Umbilical cord (tissue), 2 donors: ENCODE measurements at places on chromosomes 12 and 14. TPM values are rescaled to one million over a fixed set of nuclear protein-coding genes. Genes with fewer than 3 reads are reported as not detected.

DNA sequence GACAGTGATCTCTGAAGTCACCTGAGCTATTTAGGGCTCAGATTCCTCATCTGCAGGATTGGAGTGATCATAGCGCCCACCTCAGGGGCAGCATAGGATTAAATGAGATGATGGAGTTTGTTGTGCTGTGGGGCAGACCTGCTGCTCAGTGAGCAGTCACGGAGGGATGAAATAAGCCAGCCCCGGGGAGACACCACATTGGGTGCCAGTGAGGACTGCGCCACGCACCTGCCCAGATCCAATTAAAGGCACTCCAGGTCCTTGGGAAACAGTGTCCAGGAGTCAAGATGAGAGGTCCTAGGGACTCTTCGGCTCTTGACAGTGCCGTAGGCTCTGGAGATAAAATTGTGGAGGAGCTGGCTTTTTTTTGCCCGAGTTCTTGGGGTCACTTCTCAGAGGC lies 166.2 kb downstream of the ADGRD1 start:
- no peak for DNase-seq

GRCh38 chr14:77007975-77008421 lies 20.5 kb downstream of the IRF2BPL start:
- DNase-seq: peak; percentile 76

DNA sequence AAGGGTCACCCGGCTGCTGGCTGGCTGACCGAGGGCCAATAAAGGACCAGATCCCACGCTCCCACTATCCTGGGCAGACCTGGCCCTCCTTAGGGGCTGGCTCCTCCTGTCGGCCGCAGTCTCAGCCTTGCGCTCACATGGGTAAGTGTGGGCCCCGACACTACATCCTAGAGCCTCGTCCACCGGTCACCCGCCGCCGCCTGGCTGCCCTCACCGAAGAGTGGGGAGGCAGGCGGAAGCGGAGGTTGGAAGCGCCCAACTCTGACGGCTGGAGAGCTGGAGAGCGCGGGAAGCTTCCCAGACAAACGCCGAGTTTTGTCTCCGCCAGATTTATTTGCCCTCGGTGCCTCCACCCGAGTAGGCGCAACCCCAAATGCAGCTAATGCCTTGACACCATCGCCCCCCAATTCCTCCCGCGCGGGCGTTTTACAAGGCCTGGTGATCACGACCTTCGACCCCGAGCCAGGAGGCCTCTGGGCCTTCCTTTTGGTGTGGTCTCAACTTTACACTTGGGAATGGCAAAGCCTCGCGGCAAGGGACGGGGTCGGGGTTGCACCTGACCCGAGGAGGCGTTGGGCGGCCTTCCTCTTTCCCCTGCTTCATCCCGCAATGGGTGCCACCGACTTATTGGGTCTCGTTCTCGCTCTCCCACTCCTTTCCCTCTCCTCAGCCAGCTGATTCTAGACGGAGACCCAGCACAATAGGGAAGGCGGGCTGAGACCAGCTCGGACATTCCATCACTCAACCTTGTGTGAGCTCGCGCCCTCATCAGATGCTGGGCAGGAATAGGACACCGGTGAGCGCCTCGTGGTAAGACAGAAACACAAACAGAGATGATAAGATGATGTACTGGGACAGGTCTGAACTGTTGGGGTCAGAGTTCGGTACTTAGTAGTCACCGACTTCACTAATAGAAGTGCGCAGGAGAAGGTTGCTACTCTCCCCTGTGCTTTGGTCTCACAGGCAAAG lies 78.3 kb upstream of the ANO4 start:
- DNase-seq: no peak

DNA sequence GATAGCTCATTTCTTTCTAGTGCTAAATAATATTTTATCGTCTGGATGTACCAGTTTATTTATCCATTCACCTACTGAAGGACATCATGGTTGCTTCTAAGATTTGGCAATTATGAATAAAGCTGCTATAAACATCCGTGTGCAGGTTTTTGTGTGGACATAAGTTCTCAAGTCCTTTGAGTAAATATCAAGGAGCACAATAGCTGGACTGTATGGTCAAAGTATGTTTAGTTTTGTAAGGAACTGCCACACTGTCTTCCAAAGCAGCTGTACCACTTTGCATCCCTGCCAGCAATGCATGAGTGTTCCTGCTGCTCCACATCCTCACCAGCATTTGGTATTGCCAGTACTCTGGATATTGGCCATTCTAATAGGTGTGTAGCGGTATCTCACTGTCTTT lies 447.4 kb downstream of the MED13L start:
- DNase-seq: no peak

DNA sequence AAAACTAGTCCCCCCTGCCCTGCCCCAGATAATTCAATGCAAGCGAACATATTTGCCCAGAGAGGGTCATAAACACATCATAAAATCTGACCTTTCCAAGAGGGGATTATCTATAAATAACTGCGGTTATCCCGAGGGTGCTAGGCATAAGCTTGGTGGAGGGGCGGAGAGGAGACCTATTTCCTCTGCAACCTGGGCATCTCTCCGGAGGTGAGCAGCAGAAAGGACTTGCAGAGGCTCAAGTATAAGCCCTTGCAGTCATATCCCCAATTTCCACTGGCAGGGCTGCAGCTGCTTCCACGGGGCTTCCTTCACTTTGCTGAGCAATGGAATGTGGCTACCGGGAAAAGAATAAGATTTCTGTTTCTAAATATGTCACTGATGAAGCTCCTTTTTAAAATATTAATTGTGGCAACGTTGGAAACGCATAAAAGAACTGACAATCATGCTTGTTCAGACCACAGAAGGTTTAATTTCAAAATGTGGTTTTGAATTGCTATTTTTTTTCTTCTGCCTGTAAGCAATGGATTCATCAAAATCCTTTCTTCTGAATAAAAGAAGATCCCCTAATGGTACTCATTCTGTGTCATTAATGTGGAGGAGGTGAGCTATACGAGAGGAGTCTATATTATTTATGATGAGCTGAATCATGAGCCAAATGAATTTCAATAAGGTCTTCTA lies 268.9 kb upstream of the ATP2B1 start:
- no peak for DNase-seq

The MGST1 gene
- total RNA-seq: 9.6 TPM

DNA sequence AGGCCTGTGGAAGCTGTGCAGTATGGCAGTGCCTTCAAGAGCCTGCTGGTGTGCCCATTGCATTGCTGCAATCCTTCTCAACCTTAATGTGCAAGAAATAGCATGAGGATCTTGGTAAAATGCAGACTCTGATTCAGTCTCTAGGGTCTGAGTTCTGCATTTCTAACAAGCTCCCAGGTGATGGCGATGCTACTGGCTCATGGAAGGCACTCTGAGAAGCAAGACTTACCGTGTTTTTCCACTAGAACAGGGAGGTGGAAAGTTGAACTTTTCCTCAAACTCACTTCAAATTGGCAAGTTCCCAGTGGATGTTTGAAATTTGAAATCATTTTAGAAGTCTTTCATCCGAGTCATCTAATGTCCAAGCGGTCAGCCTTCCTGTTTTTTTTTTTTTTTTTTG lies 55.5 kb downstream of the MYRFL start:
- no peak for DNase-seq

The MIP gene
- 2.9 TPM for total RNA-seq

DNA sequence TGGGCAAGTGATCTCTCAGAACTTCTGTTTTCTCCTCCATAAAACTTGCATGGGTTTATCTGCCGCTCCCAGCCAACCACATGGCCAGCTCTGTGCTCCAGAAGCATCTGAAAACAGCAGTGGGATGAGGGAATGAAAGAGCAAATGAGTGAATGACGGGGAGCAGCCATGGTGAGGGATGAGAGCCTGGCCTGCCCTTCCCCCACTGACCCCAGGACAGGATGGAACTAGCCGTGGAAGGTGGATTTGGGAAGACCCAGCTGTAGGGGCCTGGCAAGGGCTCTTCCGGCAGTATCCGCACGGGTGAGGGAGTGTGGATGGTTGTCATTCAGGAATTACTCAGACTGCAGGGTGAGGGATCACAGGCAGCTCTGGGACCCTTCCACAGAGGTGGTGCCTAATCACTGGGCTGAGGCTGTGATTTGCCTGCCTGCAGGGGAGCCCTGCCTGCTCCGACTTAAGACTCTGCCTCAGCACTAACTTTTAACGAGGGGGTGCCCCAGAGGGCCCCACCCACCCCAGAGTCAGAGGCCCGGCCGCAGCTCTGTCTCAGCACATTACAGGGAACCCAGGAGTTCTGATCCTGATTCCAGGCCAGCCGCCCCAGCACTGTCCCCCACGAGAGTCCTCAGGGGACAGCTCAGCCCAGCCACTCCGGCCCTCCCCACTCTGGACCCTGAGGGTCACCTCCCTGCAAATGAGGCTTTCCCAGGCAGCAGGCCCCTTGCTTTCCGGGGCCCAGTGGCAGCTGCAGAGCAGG lies 136.8 kb upstream of the C14orf180 start:
- DNase-seq: peak; percentile 77

DNA sequence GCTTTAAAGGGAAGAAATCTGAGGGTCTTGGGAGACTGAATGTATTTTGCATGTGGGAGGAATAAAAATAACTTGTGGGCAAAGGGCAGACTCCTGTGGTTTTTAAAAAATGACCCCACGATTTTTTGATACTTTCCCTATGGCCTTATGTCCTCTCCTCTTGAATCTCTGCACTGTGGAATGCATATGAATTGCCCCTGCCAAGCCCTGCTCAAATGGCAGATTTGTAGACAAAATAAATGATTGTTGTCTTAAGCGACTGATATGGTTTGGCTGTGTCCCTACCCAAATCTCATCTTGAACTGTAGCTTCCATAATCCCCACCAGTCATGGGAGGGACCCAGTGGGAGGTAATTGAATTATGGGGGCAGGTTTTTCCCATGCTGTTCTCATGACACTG lies 223.8 kb downstream of the DACT1 start:
- peak; percentile 29 for DNase-seq

DNA sequence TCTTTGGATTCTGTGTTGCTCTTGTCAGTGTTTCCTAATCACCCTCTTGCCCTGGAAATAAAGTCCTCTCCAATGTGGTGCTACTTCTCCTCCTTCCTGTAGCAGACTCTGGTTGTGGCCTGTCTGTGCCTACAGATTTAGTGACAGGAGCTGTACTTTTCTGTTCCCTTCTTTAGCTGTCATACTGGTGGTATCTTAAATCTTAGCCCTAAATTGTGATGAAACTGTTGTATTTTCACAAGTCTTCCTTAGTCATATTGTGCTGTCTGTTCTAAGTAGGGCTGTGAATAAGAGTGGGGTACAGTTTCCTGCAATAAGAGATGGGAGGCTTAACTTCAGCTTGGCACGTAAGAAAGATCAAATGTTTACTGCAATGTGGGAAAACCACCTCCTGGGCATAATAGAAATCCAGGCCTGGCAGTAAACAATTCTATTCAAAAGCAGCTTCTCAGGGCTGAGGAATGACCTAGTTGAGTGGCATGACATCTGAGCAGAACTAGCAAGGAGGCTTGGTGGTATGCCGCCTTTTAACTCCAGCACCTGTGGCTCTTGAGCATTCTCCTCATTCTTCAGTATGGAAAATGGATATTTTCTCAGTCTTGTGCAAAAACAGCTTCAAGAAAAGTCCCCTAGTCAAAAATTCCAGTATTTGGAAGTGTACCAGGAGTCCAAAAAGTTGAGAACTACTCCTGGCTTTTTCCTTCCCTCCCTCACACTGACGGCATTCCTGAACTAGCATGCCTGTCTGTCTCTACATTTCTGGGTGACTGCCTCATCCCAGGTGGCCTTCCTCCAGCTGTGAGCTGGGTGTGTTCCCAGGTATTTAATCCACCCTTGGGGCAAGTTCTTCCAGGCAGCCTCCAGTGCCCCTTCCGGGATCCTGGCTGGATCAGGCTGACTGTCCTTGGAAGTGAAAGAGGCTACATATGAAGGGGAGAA lies 19.5 kb downstream of the ANO6 start:
- peak; percentile 31 for DNase-seq

The ATG101 gene
- 22.6 TPM for total RNA-seq

The HOXC4 gene
- 3.4 TPM for total RNA-seq

DNA sequence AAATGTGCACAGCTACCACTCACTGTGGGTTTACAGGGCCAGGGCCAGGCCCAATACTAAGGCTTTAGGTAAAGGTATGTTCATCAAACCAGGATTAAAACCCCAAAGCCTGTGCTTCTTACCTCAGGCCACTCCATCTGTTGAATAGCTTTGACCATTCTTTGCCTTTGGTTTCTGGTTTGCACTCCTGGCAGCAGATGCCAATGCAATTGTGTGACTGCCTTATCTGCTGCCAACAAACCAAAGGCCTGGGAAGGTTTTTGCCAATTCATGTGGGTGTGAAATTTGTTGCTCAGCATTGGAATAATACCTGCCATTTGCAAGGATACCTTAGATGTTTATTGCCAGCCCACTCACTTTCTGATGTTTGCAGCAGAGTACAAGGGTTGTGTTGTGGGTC lies 221.6 kb downstream of the C12orf75 start:
- no peak for DNase-seq

The LIN7A gene
- 23.4 TPM for total RNA-seq

The PLA2G1B gene
- total RNA-seq: not detected

- peak; percentile 90 for DNase-seq
These were observed 80.0 kb upstream of the EGLN3 start for GRCh38 chr14:34030864-34031263.

The PTPRB gene
- total RNA-seq: 29.4 TPM

DNA sequence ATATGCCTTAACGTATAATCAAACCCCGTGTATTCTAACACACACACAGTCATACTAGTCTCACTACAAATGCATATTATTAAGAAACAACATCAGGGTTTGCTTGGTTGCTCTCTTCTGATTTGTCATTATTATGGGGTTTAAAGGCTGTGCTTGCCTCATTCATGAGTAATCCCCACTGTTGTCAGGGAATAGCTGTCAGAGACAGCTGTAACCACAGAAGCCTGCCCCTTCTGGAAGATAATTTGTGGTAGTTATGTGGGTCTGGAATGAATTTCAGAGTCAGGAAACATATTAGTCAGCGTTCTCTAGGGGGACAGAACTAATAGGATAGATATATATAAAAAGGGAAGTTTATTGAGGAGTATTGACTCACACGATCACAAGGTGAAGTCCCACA lies 456.9 kb upstream of the TMEM132C start:
- peak; percentile 72 for DNase-seq

- no peak for DNase-seq
These were observed 56.7 kb downstream of the PPFIBP1 start for GRCh38 chr12:27580561-27581330.

GRCh38 chr12:45294906-45295305 lies 79.0 kb downstream of the ANO6 start:
- DNase-seq: no peak

GRCh38 chr12:43579206-43579605 lies 27.2 kb upstream of the ADAMTS20 start:
- no peak for DNase-seq

The RNFT2 gene
- total RNA-seq: 0.48 TPM

DNA sequence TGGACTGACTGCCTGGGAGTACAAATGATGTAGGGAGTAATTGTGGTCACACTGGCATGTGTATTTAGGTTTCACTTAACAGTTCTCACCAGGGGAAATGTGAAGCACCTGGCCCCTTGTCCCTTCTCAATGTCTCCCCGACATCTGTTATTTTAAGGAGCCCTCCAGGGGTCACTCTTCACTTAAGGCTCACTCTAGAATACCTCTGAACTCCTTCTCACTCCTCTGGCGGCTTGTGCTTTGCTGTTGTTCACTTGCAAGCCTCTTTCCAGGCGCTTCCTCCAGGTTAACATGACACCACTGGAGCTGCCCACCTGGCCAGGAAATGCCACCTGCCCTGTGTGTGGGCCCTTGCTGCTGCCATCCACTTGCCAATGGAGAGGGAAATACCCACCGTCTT lies 56.5 kb upstream of the GZMB start:
- DNase-seq: no peak

- DNase-seq: no peak
These were observed 6.3 kb downstream of the MIS18BP1 start for GRCh38 chr14:45246691-45247090.

- no peak for DNase-seq
These were observed 216.6 kb downstream of the GLT1D1 start for GRCh38 chr12:129069886-129070285.
